ENCODE measurements at places on chromosomes 16 and 17.

DNA sequence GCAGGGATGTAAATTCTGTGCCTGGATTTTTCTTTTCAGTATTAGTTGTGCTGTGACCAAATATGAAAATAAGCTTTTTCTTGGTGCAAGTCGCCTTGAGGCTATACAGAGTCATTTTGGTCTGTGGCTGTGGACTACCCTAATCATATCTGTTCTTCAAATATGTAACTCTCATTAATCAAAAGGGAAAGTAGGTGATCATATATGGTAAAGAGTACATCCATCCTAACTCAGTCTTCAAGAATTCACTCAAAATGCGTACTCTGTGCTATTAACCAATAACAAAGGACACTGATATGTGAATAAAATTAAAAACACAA lies 2.6 kb downstream of the CPD start:
- DNase-seq, result no peak

- no peak for DNase-seq
Observed at GRCh38 chr16:71540-72401, 660 bp downstream of the RHBDF1 start.

- DNase-seq, result no peak
Observed at GRCh38 chr16:6897876-6898485, 434.7 kb upstream of the RBFOX1 start.

- DNase-seq, result peak; percentile 80
Observed at GRCh38 chr16:85522842-85523601, 90.1 kb upstream of the GSE1 start.

DNA sequence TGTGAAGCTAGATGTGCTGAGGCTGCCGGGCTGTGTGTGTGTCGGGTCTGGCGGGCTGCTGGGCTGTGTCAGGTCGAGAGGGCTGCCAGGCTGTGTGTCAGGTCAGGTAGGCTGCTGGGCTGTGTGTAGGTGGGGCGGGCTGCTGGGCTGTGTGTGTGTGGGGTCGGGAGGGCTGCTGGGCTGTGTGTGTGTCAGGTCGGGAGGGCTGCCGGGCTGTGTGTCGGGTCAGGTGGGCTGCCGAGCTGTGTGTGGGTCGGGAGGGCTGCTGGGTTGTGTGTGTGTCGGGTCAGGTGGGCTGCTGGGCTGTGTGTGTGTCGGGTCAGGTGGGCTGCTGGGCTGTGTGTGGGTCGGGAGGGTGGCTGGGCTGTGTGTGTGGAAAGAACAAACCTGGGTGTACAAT lies 8.6 kb downstream of the WDR45B start:
- DNase-seq, result no peak

GRCh38 chr16:1691956-1692355 lies 13.9 kb downstream of the JPT2 start:
- no peak for DNase-seq

DNA sequence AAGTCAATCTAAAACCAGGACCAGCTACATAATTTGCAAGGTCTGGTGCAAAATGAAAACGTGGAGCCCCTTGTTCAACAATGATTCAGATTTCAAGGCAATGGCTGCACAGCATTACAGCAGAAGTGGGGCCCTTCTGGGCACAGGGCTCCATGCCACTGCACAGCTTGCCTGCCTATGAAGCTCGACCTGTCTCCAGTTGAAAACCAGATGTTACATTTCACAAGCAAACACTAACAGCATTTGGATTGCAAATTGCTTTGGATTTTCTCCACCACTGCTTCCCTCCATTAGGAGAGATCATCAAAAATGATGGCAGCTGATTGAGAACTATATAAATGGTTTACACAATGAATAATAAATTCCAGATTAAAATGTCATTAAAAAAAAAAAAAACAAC lies 551.4 kb upstream of the ZFHX3 start:
- no peak for DNase-seq

- no peak for DNase-seq
Observed at GRCh38 chr17:1834380-1835149, 4.8 kb downstream of the RPA1 start.

GRCh38 chr17:27424516-27424915 lies 31.7 kb upstream of the KSR1 start:
- no peak for DNase-seq

GRCh38 chr16:79430191-79430678 lies 170.3 kb downstream of the MAF start:
- no peak for DNase-seq

DNA sequence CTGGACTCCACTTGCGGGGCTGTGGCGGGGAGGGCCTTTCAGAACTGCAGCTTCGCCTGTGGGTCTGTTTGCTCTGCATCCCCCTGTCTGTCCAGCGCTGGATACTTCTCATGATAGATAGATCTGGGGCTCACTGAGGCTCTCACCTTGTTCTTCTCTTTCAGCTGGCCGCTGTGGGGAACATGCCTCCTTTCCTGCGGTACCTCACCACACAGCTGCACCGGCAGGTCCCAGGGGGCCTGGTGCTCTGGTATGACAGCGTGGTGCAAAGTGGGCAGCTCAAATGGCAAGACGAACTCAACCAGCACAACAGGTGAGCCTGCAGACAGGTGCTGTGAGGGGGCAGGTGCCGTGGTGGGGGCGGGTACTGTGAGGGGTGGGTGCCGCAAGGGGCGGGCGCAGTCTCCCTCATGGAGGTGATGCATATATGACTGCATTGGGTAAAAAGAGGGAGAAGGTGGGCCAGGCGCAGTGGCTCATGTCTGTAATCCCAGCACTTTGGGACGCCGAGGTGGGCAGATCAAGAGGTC lies 6.2 kb downstream of the ENGASE start:
- DNase-seq, result no peak
